ENCODE measurements at places on chromosomes 4 and X.
A peak's percentile ranks its signal among the peaks of the same experiment; 100 is the strongest.

DNA sequence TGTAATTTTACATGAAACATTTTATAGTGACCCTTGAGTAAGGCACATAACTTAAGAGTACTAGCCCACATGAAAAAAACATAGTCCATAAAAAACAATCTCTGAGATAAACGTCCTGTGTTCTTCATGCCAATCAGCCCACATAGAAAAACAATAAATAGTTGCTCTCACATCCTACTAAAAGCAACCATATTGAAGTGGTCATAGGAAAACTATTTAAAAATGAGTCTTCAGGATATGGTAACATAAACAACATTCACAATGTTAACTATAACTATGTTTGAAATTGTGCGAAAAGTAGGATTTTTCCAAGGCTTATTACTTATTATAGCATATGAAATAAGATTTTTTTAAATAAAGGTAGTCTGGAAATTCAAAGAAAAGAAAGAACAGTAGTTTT is 77.1 kb upstream of the EPHA5 start:
- peak; percentile 10 for DNase-seq

- DNase-seq: peak; percentile 72
Observed at GRCh38 chr4:37603070-37603468, 83.1 kb downstream of the RELL1 start.

GRCh38 chr4:42712854-42713253 is 55.9 kb upstream of the ATP8A1 start:
- no peak for DNase-seq

DNA sequence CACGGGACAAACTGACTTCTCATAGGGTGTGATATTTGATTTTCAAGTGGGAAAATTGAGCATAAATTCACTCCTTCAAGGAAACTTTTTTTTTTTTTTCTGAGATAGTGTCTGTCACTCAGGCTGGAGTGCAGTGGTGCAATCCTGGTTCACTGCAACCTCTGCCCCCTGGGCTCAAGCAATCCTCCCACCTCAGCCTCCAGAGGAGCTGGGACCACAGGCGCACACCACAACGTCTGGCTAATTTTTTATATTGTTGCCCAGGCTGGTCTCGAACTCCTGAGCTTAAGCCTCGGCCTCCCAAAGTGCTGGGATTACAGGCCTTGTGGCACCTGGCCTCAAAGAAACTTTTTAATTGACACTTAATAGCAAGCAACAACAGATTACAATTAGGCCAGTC is 13.8 kb downstream of the CLDN34 start:
- no peak for DNase-seq

DNA sequence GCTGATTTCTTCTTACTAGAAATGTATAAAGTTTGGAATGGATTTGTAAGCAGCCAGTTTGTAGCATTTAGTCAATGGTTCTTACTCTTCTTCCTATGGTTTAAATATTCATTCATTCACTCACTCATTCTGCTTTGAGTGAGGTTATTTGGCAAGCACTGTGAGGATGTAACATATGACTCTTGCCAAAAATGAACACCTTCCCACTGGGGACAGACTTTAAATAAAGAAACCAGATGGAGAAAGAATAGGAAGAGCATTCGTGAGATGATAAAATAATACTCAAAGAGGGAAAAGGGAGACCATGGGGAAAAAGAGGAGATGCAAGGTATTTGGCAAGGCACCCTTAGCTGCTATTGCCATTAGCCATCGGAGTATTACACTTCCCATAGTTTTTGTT is 586.1 kb downstream of the ADGRL3 start:
- DNase-seq: no peak

DNA sequence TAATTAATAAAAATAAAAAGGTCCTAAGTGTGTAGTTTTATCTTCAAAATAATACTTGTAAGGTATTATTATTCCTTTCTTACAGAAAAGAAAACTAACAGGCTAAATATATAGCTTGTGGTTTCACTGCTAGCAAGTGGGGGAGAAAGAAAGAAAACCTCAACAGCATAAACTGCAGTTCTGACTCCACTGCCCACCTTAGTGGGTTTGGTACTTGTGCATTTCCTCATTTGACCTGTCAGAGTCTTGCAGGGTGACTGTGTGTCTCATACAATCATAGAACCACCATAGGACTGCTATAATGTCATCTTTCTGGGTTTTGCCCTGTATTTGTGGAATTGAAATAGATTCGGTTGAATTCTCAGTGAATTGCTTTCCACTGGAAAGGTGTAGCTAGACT is 94.7 kb upstream of the PUDP start:
- DNase-seq: no peak

- peak; percentile 30 for DNase-seq
Observed at GRCh38 chr4:77927991-77928925, 65.6 kb downstream of the MRPL1 start.

DNA sequence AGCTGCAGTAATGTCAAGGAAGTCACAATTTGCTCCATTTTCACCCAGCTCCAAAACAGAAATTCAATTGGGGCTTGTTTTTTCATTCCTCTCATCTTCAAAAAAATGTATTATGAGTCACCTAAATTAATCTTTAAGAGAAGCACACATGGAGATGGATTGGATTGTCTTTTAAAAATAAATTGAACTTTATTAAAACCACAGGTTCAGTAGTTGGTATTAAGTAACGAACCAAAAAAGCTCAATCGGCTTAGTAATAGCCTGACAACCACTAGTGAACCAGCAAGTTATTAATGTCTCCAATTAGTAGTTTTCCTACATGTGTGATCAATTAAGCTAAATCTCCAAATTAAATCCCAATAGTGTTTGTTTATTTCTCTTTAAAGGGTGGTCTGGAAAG is 283.5 kb upstream of the GIMD1 start:
- DNase-seq: no peak

GRCh38 chr4:153589703-153590595 is 94.1 kb upstream of the TLR2 start:
- no peak for DNase-seq

GRCh38 chr4:185127021-185127925 is 15.8 kb upstream of the SLC25A4 start:
- DNase-seq: no peak

DNA sequence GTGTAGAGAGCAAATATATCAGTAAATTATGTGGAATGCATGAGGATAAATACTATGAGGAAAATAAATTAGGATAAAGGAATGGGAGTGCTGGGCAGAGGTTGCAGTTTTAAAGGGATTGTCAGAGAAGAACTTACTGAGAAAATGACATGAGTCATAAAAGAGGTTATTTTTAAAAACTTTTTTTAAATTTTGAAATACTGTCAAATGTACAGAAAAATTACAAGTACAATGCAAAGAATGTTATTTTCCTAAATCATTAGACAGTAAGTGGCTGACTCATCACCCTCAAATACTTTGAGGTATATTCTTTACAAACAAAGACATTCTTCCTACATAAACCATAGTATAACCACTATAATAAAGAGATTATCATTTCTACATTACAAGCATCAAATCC is 29.8 kb upstream of the H2AZ1 start:
- DNase-seq: peak; percentile 32

- DNase-seq: no peak
Observed at GRCh38 chrX:39856472-39857121, 241.2 kb downstream of the BCOR start.

DNA sequence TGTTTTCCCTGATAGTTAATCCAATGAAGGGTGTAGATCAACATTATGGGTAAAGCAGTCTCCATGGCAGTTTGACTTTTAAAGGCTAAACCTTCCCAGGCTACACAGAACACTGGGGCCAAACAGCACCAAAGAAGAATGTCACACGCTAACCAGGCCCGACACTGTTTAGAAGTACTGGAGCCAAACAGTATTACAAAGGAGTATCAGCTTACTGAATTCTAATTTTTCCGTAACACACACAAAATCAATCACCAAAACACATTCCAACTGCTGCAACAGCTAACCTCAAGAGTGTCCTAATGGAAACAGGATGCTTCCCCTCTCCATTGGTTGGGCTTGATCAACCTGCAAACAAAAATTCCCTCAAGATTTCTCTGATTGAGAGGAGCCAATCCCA is 783.5 kb downstream of the PCDH18 start:
- peak; percentile 53 for DNase-seq

DNA sequence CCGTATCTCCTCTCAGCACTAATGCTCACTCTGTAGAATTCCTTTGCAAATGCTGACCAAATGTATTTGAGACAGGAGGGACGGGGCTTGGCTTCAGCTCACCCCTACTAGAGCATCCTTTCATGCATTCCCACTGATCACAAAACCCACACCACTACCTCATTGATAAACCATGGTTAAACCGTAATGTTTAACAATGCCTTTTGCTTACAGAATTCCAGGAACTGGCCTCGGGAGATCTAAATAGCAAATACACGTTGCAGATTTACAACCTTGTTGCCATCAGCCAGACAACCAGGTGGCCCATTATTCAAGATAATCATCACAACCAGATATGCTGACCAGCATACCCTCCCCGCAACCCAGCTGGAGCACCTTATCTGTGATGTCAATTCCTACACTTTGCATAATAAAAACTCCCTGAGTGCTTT is 391.9 kb downstream of the KCTD8 start:
- no peak for DNase-seq

DNA sequence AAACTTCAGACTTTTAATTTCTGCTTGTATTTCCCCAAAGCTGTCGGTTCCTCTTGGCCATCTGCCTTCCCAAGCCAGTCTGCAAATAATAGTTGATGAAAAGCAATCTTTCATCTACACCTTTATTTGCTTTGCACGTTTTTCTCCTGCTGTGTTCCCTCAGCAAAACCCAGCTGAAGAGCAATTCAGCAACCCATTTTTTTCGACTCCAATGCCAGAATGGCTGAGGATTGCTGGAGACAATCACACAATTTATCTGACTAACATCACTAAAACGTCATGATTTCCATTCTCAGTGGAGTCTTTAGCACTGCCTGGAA is 94.3 kb downstream of the GPRIN3 start:
- DNase-seq: no peak

GRCh38 chrX:72545990-72546389 is 26.7 kb downstream of the HDAC8 start:
- DNase-seq: no peak

- peak; percentile 9 for DNase-seq
Observed at GRCh38 chr4:142909908-142910307, 63.8 kb upstream of the INPP4B start.

DNA sequence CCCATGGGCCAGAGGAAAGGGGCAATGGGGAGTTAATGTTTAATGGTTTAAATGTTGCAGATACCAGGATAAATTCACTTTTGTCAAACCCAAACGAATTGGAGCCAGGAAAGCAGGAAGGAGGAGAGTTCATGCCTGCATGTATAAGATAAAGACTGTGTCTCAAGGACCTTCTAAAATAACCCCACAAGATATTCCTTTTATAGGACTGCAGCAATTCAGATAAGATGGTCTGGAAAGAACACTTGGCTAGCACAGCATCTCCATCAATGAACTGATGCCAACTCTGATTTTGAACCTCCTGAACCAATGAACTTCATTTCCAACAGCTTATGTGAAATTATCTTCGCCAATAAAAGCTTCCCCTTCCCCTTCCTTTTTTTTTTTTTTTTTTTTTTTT is 31.3 kb upstream of the LONRF3 start:
- DNase-seq: no peak

DNA sequence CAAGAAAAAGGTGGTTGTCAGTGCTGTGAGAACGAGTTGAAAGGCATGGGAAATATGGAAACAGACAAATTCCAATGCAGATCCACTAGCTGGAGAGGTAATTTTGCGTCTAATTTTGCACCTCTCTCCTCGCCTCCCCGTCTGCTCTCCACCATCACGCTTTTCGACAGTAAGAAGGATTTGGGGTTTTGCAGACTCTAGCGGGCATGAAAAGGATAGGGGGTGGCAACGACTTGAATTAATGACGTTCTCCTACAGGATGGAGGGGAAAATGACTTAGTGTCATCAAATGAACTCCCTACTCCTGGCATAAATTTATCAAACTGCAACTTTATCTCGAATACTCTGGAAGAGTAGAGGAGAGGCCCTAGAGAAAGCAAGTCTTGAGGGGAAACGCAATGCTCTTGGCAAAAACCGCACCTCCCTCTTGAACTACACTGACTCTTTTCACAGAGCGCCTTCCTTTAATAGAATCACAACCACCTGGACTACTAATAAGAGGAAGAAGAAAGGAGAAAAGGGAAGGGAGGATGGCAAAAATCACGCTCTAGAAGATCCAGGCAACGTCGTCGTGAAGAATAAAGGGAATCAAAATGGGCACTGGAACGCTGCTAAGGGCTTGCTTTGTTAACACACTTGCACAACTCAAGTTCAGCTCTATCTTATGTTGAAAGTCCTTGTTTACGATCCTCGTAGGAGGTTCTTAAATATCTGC is 871 bp upstream of the SLITRK2 start:
- DNase-seq: no peak

DNA sequence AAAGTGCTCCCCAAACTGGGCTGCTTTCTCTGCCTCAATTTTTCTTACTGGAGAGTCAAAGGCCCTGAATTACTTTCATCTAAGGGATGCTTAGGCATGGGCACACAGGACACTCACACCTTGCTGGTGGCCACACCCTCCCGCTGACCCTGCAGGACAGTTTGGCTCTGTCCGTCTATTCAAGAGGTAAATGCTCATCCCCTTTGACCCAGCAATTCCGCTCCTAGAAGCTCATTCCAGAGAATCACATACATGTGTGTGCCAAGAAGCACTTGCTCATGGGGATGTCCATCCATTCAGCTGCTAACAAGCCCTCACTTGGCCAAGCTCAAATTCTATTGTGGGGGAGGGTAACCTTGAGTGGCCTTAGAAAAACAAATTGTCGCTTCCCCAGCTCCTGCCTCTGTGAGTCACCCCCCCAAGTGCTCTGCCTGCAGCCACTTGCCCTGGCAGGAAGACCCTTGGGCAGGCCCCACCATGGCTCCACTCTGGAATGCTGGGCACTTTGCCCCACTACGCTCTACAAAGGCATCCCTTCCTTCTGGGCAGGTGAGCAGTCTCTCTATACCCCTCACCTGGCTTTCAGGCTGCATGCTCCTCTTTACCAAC is 54.5 kb downstream of the HTRA3 start:
- no peak for DNase-seq

GRCh38 chr4:36269101-36269500 is 12.3 kb upstream of the DTHD1 start:
- no peak for DNase-seq

GRCh38 chr4:95833711-95834194 is 6.1 kb upstream of the PDHA2 start:
- DNase-seq: no peak

DNA sequence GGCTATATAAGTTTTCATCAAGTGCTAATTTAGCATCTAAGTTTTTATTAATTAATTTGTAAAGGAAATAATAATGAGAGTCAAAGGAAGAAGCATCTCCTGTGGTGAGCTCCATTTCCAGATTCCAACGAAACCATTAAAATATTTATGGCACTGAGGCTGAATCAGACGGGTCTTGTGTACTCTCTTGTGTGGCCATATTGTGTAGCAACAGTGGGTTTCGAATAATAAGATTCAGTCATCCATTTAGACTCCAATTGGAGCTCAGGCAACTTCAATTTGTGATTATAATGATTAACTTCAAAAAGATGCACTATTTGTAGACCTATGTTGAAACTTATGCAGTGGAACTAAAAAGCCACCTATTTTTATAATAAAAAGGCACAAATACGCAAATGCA is 82.4 kb downstream of the SNCA start:
- DNase-seq: peak; percentile 43
